Non-pigmented ciliary epithelial cell (primary cell): ENCODE measurements at places on chromosomes 2 and 18.

DNA sequence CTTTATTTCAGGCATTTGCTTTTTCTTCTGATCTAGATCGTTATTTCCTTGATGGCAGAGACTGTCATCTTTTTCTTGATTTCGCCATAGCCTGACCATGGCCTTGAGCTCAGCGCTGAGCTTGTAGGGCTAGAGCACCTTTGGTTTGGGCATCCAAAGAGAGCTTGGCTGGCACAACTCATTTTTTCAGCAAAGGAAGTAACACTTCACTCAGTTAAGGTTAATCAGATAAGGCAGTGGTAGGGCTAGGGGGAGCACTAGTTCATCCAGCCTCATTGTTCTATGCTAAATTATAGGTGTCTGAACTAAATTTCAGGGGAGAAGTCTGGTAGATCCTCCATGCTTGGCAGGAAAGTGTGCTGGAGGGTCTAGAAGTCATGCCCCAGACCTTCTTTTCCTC lies 125.0 kb downstream of the SETBP1 start:
- no peak for DNase-seq

GRCh38 chr2:10903861-10904210 lies 7.9 kb upstream of the KCNF1 start:
- DNase-seq = no peak

GRCh38 chr18:3819961-3820360 lies 370.0 kb downstream of the TGIF1 start:
- DNase-seq = no peak

DNA sequence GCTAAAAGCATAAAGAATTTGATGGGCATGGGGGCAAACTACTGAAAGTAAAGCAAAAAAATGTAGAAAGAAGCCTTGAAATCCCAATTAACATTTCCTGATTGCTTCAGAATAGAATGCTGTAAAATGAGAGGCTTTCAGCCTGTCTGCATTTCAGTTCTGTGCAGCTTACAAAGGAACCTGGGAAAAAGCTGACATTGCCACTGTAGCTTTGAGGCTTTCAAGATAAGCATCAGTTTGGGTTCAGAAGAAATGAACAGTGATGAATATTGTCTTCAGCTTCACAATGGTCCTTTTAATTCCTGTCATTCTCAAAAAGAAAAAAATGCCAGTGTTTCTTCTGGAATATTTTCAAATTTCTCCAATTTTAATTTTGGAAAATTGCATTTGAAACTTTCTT lies 242.7 kb downstream of the LRRTM1 start:
- DNase-seq = no peak

DNA sequence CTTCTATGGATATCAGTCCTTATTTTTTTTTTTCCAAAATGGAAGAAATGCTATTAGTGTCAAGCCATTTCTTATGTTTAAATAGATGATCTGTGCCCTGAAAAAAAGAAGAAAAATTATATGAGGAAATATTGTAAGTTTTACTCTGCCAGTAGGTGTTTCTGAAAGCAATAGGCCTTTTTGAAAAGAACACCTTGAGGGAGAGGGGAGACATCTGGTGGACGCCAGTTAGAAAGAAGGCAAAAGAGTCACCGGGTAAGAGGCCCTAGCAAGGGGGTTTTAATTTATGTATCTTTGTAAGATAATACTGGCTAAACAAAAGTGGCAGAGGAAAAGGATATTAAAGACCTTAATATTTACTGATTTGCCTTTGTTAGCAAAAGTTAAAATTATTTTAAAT lies 56.1 kb downstream of the DYNAP start:
- peak; percentile 2 for DNase-seq

GRCh38 chr2:11359865-11360264 lies 15.4 kb upstream of the ROCK2 start:
- DNase-seq = no peak

GRCh38 chr2:240760576-240761246 lies 59.3 kb downstream of the KIF1A start:
- DNase-seq = no peak

GRCh38 chr2:228417956-228418355 lies 236.5 kb upstream of the SPHKAP start:
- DNase-seq = no peak

- DNase-seq = no peak
Measured at GRCh38 chr2:241540771-241541561, 17.6 kb upstream of the BOK start.

- DNase-seq = no peak
Measured at GRCh38 chr2:198630384-198630783, 826.0 kb downstream of the PLCL1 start.

DNA sequence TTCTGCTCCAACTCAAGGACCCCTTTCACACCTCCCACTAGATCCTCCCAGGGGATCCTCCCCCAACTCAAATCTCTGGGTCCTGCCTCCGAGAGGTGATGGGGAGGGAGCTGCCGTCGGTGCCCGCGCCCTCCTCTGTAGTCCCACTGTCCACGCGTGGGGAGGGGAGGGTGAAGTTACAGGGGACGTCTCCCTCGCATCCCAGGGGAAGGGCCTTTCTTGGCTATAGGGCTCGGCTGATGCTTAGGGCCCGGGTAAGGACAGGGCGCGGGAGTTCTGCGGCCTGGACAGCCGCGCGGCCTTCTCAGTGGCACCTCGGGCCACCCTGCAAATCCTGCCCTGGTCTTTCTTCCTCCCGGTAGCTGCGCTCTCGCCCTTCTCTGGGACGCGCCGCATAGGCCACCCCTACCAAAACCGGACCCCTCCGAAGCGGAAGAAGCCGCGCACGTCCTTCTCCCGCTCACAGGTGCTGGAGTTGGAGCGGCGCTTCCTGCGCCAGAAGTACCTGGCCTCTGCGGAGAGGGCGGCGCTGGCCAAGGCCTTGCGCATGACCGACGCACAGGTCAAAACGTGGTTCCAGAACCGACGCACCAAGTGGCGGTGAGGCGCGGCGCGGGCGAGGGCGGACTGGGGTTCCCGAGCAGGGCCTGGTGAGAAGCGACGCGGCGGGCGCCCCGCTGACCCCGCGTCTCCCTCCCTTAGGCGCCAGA lies 1.2 kb downstream of the TLX2 start:
- DNase-seq = no peak

DNA sequence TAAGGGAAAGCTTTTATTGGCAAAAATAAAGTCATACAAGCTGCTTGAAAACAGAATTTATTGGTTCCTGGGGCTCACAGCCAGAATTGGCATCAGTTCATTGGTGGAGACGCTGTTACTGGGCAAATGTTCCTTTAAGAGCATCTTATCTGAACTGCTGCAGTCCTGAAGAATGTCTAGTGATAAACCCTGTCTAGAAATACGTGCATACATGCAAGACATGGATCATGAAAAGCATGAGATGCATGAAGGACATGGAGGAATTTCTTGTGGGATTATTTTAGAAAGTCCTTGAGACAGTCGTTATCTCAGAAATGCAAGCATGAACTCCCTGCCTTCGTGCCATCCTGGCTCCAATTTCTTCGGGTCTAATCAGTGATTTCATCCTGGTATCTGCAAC lies 32.5 kb upstream of the FHOD3 start:
- peak; percentile 42 for DNase-seq

- DNase-seq = no peak
Measured at GRCh38 chr2:111167076-111167862, 46.6 kb downstream of the BCL2L11 start.

DNA sequence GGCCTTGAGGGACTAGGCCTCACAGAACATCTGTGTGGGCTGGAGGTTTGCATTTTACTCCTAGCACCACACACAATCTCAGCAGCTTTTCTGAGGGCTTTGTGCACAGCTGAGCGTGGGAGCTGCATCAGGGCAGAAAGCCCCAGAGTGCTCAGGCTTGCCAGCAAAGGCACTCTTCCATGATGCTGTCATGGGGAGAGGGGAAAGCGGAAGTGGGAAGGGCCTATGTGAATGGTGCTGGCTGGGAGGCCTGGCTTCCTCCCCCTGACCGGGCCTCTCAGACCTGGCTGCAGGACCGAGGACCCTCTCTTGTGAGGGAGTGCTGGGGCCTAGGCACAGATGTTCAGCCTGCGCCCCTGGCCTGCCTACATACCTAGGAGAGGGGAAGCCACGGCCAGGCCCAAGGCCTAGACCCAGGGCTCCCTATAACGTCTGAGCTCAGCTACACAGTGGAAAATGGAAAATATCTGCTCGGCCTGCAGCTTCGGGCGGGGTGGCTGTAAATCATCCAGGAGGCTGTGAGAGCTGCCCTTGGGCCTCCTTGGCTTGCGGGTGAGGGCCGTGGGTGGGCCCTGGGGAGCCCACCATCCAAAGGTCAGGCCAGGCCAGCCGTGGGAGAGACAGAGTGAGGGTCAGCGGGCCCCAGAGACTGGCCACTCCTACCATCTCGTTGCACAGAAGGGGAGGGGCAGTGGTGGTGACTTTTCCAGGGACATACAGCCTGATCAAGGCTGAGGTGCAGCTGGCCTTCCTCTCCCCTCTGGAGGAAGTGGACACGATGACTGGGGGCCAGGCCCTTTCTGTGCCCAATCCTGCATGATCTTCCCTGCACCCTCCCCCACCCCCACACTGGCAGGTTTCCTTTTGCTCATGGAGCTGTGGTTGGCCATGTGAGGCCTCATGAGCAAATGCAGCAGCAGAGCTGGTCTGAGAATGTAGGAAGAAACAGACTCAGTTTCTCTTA lies 22.8 kb downstream of the GLI2 start:
- DNase-seq = peak; percentile 48

DNA sequence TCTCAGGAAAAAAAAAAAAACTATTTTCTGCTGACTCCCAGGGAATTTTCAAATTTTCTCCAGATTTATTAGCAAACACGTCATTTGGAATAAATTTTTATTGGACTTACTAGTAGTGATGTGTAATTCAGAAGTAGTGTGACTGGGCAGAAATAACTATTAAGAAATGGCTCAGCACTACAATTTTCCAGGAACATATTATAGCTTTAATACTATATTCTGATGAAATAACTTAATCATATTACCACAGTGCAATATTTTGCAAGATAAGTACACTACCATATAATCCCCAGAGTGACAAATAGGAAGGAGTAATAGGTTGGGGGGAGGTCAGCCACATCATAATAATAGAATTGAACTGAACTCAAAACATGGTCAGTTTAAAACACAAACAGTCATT lies 19.7 kb upstream of the TNFAIP6 start:
- no peak for DNase-seq

DNA sequence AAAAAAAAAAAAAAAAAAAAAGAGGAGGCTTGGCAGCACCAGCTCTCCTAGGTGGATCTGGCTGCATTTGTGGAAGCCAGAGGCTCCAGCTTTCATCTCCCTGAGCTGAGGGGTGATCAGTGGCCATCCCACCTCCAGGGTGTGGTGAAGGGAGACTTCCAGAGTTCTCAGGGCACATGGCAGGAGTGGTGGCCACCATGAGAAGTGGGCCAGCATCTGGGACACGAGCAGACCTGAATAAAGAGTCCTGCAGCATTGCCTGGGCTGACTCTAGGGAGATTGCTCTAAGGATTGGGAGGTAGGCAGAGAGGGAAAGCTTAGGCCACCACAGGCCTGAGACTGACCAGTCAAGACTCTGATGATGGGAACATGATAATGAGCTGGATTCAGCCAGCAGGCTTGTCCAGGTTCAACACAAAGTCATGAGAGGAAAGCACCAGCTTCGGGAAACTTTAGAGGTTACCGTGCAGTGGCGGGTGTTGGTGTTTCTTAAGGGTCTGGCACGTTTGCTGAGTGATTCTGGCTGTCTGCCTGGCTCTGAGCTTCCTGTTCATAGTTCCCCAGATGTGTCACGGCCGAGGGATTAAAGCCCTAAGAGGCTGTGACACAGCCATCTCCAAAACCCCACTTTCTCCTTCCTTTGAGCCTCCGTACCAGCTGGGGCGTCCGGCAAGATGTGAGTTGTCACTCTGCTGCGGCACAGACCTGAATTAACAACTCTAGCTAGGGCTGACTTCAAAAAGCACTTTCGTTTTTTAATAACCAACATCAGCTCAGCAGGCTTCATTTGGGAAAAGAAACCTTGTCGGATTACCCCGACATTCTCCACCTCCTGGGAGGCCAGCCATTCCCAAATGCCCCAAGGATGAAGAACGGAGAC lies 38.3 kb upstream of the IL1R1 start:
- no peak for DNase-seq

DNA sequence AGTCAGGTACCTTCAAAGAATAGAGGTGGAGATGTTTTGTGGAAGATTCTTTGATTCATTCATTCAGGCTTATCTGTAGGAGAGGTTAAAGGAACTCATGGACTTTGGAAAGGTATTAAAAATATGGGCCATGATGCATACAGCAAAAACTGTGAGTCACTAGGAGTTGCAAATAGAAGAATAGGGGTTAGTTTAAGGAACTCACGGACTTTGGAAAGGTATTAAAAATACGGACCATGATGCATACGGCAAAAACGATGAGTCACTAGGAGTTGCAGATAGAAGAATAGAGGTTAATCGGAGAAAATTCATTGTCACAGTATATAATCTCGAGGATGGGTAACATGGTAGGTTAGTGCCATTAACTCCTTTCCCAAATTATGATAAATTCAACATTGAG lies 41.2 kb downstream of the SLC9A2 start:
- DNase-seq = no peak

GRCh38 chr2:147051248-147051647 lies 793.6 kb upstream of the ACVR2A start:
- DNase-seq = no peak

- no peak for DNase-seq
Measured at GRCh38 chr18:79637921-79638909, 41.4 kb upstream of the CTDP1 start.

DNA sequence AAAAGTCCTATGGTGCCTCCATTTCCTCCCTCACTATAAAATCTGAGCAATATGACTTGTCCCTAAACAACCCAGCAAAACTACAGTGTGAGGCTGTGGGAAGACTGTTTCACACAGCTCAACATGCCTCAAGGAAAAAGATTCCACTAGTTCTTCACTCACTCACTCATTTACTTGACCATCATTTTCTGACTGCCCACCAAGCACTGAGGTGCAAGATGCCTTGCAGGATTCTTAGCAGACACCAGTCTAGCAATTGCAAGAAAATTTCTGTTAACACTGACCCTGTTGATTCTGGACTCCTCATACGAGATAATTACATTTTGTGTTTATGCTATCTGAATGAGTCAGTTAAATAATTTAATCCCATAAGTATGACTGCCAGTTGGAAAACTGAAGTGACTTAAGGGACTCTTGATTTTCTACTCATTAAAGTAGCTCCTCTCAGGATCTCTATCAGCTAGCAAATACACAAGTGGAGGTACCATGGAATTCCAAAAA lies 51.9 kb upstream of the PCBP1 start:
- DNase-seq = no peak

- no peak for DNase-seq
Measured at GRCh38 chr18:9820127-9820526, 65.6 kb upstream of the TXNDC2 start.

GRCh38 chr2:96138179-96139145 lies at the start of gene ASTL:
ASTL (minus strand) TSS chr2:96138502; CDS start chr2:96138436, 66 bp downstream.
- DNase-seq = no peak

DNA sequence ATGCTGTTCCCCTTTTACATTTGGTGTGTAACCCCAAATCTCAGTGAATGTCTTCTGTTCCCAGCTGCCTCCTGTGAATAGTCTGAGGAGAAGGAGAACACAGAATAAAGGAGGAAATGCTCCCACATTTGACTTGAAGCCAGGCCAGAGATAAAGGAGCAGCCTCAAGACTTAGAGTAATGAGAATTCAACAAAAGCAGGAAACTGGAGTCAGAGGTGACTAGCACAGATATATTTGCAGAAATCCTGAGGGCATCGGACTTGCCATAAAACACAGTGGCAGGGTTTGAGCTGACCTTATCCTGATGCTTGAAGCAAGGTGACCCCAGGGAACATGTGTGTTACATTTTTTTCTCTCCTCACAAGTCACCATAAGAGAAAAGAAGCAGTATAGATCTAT lies 291.4 kb upstream of the RND3 start:
- no peak for DNase-seq
